ENCODE measurements at places on chromosomes 16 and 17. TPM values are rescaled to one million over a fixed set of nuclear protein-coding genes. Genes with fewer than 3 reads are reported as not detected.

The HOXB6 gene
- 4.0 TPM for polyA plus RNA-seq

The C16orf54 gene
- 1.9 TPM for polyA plus RNA-seq

The PRR35 gene
- polyA plus RNA-seq = not detected

The TMEM220 gene
- 8.7 TPM for polyA plus RNA-seq

The MYH8 gene
- not detected for polyA plus RNA-seq

The OTOP3 gene
- polyA plus RNA-seq = not detected

The CDRT15L2 gene
- polyA plus RNA-seq = not detected

All from urinary bladder (tissue), 4 donors.